ENCODE measurements at places on chromosomes 3 and 15.

DNA sequence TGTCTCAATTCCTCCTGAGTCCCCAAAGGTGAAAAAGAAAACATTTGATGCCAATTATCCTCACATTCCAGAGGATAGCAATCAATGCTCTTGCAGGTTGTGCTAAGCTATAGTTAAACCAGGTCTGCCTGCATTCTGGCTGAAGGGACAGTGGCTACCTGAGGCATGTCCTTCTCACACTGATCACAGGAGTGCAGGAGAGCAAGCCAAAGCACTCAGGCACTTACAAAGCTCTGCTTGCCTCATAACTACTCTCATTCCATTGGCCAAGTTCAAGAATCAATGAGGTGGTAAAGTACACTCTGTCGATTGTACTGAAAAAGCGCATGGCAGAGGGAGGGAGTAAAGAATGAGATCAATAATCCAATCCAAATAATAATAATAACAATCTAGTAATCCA lies 342.0 kb upstream of the PPP2R3A start:
- DNase-seq: no peak

GRCh38 chr3:154852515-154852914 lies 227.6 kb upstream of the MME start:
- no peak for DNase-seq

DNA sequence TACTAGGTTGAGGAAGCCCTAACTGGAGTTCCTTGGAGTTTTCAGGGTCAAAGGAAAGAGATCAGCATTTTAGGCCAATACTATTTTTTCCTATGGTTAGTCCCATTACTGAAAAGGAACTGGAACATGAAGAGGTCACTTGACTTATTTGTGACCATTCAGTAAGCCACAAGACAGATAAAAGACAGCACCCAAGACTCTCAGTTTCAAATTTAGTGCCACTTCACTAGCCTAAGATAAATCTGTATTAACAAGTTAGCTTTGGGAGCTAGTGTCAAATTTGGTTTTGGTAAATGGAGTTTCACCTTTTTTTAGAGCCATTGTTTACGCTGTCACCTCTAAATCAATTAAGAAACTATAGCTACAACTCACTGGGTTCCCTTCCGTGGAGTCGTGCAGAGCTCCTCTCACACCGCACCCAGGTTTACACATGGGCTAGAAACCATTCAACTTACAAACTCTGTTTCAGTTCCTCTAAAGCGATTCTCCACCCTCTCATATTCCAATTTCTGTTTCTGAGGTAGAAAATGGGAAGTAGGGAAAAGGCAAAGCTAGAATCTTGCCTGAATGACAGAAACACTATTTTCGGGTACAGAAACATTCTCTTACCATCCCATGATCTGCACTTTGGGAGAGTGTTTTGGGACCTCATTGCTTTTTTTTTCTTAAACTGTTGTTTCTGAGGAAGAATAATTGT lies 14.4 kb downstream of the CCDC32 start:
- DNase-seq: no peak

- no peak for DNase-seq
Measured at GRCh38 chr15:75685195-75685594, 27.5 kb downstream of the CSPG4 start.

GRCh38 chr15:69668039-69668705 lies 215.6 kb downstream of the RPLP1 start:
- no peak for DNase-seq

DNA sequence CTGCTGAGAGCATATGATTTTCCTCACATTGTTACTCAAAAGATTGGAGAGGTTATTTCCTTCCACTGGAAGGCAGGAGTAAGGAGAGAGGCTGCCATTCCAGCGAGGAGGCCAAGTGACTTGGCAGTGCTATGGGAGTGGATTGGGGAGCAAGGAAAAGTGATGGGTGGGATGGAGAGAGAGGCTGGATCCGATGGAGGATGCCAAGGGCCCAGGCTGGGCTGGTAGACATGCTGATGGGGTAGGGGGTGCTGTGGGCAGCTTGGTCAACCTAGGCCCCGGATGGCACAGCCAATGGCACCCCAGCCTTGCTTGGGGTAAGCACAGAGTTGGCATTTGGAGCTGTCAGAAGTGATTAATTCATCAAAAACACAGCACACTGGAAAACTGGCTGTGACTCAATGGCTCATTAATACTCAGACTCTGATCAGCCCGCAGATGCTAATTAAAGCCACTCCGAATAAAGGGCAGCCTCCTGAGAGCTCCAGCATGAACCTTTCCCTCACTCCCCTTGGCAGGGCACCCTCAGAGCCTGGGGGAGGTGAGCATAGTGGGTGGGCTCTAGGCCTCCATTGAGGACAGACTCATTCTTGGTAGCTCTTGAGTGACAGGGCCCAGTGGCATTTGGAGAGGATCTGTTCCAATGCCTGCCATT lies 22.1 kb upstream of the SLC6A1 start:
- DNase-seq: no peak

DNA sequence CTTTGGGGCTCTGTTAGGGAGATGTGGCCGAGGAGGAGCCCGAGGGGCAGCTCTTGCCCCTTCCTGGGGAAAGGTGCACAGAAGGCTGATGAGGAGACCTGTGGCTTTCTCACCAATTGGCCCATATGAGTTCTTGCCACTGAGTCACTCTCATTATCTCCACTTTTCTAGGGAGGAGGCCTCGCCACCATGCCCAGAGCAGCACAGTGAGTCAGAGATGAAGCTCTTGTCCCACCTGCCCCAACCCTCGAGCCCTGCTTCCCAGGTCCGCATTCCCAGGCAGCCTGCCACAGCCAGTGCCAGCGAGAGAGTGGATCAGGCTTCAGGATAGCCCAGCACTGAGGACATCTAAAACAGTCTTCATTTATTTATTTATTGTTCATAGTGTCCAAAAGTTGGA lies 53.5 kb downstream of the AMOTL2 start:
- no peak for DNase-seq

DNA sequence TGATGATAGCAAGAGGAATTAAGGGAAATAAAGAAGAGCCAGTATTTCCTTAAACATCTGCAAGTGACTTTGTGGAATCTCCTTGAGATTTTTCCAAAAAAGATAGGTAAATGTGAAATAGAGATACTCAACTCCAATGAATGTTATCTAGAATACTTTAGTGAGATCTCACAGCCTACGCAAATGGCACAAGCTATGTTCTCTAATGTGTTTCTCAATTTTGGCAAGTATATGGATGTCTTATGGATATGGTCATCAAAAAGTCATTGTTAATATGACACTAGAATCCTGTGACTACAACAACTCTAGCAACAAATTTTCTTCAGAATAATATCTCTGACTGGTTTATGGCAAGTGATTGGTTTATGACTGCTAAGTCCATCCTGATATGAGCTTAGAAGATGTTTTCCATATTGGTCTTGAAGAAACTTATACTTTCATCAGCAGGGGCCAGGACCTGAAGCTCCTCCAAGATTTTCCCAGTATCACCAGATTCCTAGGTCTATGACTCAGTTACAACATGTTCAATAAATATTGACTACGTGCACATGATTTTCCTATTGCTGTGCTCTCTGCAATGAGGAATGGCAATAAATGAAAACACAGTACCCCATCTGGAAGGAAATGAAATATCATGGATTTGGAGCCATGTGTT lies 170.9 kb upstream of the THBS1 start:
- no peak for DNase-seq

GRCh38 chr3:78994174-78995027 lies 773.4 kb downstream of the ROBO1 start:
- no peak for DNase-seq

DNA sequence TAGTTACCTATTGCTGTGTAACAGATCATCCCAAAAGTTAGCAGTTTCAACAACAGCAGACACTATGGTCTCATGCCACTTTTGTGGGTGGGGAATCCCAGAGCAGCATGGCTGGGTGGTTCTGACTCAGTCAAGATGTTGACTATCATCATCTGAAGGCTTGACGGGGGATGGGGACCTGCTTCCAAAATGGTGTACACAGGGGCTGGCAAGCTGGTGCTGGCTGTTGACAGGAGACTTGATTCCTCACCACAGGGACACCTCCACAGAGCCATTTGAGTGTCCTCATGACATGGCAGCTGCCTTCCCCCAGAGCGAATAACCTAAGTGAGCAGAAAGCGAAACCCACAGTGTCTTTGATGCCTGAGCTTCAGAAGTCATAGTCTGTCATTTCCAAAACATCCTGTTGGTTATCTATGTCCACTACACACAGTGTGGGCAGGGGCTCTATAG lies 19.1 kb downstream of the DNAJB8 start:
- peak; percentile 54 for DNase-seq

All from stimulated activated CD8-positive, alpha-beta memory T cell treated with anti-CD3 and anti-CD28 coated beads, Interleukin-2, amount 100 ng/mL, for 48 hours (primary cell).